Activated CD4-positive, alpha-beta T cell treated with anti-CD3 and anti-CD28 coated beads for 4 hours (primary cell): ENCODE measurements at places on chromosomes 2 and 18.

- DNase-seq = no peak
These were observed 2.0 kb downstream of the ANO7 start for GRCh38 chr2:241190291-241190981.

- no peak for DNase-seq
These were observed 50.7 kb downstream of the AFTPH start for GRCh38 chr2:64574871-64575270.

GRCh38 chr2:172449911-172450550 lies 22.6 kb downstream of the ITGA6 start:
- DNase-seq = no peak

DNA sequence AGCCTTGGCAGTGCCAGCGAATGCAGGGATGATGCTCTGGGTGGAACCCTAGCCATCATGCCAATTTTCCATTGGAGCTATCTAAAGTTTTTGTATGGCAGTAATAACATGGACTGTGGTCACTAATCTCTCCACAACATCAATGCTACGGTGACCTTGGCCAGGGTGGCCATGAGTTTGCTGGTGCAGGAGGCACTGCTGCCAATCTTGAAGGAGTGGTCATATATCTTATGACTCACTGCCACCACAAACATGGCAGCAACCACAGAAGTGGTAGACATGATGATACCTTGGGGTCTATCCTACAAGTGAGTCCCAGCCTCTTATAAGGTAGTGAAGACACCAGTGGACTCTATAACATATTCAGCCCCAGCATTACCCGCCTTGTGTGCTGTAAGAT lies 104.6 kb downstream of the EVA1A start:
- DNase-seq = no peak

DNA sequence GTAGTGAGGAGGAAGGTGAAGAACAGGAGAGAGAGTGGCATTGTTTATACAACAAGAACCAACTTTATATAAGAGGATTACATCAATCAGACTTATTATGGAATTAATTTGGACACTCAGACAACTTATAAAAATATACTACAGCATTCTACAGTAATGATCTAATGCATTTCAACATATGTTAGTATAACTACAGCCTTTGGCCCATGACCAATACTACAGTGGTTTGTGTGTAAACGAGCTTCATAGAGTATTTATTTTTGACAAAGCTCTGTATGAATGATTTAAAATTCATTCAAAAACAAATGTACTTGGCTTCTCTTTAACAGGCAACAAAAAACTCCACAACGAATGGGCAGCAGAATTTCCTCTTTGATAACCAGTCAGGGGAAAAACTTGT lies 72.8 kb downstream of the ZNF521 start:
- no peak for DNase-seq
